ENCODE measurements at places on chromosomes 6 and 20.

DNA sequence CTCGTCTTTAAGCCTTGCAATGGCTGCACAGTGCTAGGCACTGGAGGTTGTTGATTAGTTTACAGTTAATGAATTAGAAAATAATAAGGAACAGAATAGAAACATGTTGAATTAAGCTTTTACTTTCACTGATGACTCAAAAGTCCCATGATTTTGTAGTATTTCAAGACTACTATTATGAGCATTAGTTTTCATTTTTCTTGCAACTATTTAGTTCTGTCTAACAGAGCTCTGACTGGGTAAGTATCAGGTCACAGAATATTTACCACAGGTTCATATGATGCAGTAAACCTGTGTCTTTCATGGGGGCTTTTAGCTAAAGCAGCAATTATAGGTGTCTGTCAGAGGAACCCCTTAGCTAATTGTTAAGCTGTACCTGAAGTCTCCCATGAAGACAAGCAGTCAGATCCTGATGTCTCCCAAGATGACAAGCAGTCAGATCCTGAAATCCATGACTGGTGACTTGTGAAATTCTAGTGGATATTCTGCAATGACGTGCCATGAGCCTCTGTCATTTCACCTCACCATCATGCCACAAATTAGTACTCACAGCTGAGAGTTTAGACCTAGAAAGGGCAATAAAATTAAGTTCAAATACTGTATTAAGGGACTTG is 8.2 kb upstream of the GPR31 start:
- no peak for DNase-seq

GRCh38 chr6:50381099-50381415 is 331.3 kb upstream of the DEFB112 start:
- no peak for DNase-seq

DNA sequence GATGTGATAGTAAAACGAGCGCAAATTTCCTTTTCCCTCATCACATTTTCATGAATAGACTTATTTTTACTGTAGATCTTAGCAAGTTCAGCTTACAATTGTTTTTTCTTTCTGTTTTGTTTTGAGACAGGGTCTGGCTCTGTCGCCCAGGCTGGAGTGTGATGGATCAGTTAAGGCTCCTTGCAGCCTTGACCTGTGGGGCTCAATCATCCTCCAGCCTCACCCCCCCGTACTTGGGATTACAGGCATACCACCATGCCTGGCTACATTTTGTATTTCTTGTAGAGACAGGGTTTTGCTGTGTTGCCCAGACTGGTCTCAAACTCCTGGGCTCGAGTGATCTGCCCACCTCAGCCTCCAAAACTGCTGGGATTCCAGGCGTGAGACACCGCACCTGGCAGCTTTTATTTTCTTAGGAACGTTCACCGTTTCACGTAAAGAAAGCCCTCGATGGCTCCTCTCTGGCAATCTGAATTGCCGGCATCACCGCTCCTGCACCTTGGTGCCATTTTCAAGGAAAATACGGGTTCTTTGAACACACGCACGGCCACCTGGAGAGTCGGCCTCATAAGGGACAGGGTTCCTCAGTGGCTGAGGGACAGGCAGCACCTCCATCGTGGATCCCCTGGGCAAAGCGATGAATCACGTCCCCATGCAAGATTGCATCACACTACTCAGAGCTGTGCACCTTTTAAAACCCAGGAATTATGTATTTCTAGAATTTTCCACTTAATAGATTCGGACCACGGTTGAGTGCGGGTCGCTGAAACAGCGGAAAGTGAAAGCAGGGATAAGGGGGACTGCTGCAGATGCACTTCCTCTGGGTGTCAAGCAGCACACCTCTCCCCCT is 78.7 kb downstream of the IRF4 start:
- no peak for DNase-seq

DNA sequence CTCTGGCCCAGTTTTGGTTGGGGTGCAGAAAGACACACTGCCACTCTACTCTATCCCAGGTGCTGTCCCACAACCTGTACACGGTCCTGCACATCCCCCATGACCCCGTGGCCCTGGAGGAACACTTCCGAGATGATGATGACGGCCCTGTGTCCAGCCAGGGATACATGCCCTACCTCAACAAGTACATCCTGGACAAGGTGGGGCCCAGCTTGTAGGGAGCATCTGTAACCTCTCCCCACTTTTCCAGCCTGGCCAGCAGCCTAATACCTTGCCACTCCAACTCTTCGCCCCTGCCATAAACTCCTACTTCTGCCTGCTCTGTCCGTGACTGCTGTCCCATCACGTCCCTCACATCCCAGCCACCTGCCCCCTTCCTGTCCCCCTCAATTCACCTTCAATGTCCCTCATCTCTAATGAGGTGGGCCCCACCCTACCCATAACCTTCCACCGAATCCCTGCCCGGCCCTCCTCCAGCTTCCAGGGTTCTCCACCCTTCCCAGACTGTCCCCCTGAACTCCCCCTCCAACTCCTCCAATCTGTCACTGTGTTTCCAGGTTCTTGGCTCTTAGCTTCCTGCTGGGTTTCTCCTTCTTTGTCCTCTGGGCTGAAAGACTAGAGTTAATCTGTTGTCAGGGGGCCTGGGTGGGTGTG is 12.1 kb downstream of the DEF6 start:
- no peak for DNase-seq

DNA sequence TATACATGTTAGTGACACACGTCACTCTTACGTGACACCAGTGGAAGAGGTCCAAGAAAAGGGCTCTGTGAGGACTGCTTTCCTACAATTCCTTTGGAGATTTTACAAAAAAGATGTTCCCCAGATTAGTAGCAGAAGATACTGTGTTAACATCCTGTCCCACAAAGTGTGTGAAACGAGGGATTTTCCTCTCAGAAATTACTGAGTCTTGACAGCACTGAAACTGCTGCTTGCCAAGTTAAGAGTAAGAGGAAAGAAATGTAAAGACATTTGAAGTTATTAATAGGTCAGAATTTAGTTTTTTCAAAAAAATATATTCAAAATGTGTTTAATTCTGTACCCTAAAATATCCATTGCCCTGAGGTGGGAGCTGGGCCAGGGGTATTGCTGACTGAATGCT is 58.8 kb upstream of the MAP7 start:
- peak; percentile 43 for DNase-seq

GRCh38 chr20:25009218-25010145 is 16.9 kb upstream of the APMAP start:
- no peak for DNase-seq

- no peak for DNase-seq
These were observed 10.4 kb upstream of the SIRPB1 start for GRCh38 chr20:1630186-1630585.

GRCh38 chr6:146891615-146892265 is 293.0 kb downstream of the ADGB start:
- DNase-seq, result no peak

DNA sequence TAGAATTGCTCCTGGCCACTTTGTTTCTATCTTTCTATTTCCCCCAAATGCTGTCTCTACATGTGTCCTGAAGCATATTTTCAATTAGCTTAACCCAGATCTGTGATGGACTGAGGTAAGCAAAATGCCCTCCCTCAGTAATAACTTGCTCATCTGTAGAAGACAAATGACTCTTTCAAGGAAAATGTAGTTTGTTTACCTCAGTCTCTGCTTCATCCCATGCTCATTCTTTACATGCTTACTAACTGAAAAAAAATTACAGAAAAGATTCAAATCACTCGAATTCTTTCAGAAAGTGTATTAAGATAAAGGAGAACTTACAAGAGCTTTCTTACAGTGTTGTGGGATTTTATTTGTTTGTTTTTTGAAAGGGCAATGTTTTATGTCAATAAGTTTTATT is 531.1 kb downstream of the LMBRD1 start:
- no peak for DNase-seq

- DNase-seq, result no peak
These were observed 24.6 kb downstream of the DSTN start for GRCh38 chr20:17594443-17594842.

DNA sequence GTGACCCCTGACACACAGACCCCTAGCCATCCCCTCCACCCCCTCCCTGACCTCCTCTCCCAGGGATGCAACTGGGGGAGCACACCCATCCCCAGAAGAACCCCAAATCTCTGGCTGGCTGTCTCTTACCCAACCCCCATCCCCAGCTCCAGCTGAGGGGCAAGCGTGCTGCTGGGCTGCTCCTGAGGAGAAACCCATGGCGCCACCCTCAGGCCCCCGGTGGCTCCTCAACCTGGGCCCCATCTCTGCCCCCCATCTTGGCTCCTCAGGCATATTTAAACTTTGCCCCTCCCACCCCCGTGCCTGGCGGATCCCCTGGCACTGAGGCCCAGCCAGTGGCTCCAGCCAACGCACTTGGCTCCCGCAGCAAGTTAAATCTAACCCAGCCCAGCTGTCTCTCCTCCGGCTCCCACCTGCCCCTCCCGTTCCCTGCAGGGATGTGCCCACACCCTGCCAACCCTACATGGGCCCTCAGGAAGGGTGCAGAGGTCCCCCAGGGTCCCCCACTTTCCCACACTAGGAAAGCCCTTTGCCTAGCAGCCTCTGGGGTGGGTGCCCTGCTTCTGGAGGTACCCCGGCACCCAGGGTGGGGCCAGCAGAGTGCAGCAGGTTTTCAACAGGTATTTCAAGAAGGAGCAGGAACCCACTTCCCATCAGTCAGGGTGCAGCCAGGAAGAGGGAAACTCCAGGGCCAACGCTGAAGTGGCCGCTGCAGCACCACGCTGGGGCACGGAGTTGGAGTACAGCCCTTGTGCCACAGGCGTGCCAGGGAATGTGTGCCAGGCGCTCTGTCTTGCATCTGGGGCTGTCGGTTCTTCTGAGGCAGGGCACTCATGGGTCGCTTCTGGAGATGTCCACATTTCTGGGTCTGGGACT is 5.3 kb upstream of the OSBPL2 start:
- DNase-seq, result no peak

- DNase-seq, result no peak
These were observed 50.4 kb downstream of the CPXM1 start for GRCh38 chr20:2749951-2750490.

DNA sequence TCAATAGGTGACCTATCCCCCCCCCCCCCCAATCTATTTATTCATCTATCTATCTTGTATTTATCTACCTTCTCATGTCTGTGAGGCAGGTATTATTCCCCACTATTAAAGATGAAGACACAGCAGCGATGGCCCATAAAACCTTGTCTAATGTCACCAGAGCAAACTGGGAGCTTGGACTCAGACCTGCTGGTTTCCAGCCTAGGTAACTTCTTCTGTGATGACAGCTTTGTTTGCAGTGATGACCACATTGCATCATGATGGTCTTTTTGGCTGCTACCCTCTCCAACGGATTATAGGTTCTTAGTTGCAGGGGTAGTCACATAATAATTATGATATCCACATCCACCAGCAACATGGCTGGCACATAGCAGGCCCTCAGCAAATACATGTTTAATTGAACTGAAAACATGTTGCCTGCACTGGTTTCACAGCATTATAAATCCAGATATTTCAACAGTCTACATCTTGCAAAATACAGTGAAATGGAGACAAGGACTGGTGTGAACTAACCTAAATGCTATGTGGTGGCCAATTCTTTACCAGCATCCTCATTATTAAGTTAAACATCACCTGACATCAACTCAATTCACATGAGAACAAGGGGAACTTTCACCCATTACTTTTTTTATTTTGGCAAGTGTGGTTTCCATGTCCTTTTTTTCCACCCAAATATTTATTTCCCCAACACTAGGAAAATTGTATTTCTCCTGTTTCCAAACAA is 712.5 kb upstream of the NRSN1 start:
- DNase-seq, result no peak

- no peak for DNase-seq
These were observed 8.8 kb downstream of the TMEM244 start for GRCh38 chr6:129852257-129852858.

- DNase-seq, result no peak
These were observed 57.8 kb upstream of the NKAIN2 start for GRCh38 chr6:123745895-123746294.

- DNase-seq, result no peak
These were observed 64.0 kb downstream of the KIF13A start for GRCh38 chr6:17923401-17923863.

DNA sequence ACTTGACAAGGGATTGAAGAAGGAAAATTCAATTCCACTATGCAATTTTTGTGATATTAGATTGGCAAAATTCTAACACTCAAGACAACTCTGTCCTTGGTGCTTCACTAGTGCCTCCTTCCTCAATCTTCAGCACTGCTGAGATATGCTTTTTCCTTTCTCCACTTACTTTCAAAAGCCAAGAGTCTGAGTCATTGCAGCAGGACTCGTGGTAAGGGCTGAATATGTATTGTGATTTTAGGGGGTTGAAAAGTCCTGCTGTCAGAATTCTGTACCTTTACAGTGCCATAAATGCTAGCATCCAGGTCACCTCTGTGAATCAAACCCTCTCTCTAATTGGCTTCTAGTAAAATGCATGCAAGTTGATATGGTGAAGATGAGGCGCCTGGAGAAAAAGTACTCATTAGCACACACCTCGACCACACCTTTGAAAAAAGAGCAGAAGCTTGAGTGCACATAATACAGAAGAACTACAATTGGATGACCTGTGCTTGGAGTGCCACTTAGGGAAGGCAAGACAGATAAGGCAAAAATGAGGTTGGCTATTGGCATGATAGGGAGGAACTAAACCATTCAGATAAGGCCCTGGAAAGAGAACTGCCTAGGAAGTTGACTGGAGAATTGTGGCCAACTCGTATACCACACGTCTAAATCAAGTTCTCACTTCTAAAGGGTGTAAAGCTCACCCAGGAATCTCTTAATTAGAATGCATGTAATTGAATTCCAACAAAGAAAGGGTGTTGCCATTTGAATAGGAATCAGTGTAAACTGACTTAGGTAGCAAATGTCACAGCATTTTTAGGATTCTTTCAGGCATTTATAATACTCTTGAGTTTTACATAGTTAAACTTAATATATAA is 43.6 kb upstream of the FAM83B start:
- DNase-seq, result no peak

GRCh38 chr20:22819784-22820183 is 215.3 kb upstream of the SSTR4 start:
- no peak for DNase-seq

GRCh38 chr6:76166874-76167273 is 94.4 kb upstream of the IMPG1 start:
- no peak for DNase-seq

- DNase-seq, result no peak
These were observed 683 bp upstream of the C20orf204 start for GRCh38 chr20:64035066-64035932.

GRCh38 chr20:40771848-40772511 is 82.9 kb upstream of the MAFB start:
- no peak for DNase-seq

- no peak for DNase-seq
These were observed 32.5 kb upstream of the SMLR1 start for GRCh38 chr6:130794738-130795137.

DNA sequence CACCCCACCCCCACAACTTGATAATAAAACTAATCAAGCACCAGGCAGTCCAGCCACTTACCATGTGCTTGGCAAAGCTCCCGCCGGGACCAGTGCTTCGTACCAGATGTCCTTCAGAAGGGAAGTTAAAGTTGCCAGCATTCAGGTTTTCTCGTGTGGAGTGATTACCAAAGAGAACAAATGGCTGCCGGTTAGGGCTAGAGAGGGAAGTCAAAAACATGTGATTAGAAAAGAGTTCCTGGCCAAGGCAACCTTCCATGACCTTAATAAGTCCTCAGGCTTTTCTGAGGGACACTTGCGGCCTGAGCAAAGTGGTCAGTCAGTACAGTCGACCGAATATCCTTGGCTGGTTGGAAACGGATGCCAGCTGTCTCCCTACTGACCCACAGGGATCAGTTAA is 67.0 kb downstream of the DNAAF9 start:
- no peak for DNase-seq

All from hepatic stellate cell (primary cell).